ENCODE measurements at places on chromosomes 7 and 10.

DNA sequence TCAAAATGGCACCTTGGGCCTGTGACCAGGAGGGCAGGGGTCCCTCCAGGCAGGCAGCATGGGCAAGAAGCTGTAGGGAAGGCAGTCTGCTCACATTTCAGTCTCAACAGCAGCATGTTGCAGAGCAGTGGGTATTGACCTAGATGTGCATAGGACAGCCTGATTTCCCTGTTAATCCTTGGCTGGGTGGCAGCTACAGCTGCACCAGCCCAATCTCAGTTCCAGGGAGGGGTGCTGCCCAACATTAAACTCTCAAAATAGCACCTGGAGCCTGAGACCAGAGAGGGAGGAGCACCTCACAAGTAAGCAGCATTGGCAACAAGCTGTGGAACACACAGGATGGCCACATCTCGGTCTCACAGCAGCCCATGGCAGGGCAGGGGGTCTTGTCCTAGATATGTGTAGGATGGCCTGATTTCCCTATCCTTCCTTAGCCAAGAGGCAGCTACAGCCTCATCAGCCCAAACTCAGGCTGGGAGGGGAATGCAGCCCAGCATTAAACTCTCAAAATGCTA is 10.3 kb downstream of the TMEM140 start:
- no peak for DNase-seq

DNA sequence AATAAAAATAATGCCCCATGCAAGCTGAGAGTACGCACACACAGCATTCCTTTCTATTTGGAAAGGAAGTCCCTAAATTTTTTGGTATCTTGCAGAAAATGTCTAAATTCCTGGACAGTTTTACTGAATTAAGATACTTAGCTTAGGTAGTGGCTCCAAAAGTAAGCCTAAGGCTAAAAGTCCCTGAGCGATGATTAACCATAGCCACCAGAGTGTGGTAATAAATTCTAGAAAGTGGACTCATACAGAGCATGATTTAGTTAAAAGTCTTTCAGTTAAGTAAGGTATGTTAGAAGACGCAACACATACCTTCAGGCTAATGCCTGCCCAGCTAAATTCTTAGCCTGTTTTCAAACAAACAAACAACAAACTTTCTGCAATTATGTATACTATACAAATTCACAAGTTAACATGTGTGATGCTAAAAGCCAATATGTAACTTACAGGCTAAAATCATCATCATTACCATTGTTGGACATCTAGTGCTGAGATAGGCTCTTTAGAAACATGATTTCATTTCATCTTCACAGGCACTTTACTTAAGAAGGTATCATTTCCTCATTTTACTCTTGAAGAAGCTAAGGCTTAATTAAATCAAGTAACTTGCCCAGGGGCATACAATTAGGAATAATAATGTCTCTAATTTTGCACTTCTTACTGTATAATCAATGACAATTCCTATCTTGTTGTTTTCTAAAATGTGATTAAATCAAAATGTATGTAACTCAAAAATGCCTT is 261.4 kb upstream of the YAE1 start:
- no peak for DNase-seq

DNA sequence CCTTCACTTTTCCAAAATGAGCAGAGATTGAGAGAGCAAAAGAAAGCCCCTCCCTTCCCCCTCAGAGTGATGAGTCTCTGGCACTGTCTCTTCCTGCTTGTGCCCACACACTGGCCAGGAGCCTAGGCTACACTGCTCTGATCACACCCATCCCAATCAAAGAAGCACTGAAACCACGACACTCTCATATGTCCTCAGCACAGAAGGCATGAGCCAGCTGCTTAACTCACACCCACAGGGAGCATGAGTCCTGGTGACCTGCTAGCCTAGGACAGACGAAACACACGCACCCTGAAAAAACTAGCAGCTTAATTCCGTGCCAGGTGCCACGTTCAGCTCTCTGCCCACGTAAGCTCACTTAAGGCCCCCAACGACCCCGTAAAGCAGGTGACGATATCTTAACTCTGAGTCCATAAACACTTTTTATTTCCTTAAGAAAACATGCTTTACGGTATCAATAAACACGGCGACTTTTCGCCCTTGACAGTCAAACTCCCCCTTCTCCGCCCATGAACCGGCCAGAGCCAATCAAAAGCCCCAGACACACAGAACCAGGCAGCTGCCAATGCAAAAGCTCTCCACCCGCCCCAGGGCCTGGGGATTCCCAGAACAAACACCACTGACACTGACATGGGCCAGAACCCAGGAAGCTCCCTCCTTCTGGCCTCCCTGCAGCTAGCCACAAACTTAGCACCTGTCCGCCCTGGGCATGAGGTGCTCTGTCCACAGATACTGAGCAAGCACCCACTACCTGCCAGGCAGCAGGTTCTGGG is 69.0 kb downstream of the TNRC18 start:
- no peak for DNase-seq

DNA sequence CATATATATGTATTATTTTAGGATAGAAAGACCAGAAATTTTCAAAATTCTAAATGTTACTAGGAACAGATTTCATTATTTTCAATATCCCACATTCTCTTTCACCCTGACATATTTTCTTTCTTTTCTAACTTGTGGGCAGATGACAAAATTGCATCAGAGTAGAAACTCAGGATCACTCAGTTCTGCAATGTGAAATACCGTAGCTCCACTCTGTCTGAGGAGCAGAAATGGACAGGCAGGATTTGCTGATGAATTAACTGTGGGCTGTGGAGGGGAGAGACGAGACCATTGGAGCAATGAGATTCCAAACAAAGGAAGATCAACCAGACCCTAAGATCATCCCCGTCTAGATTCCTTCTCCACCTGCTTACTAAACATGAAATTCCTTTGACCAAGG is 37.0 kb upstream of the SVOPL start:
- no peak for DNase-seq

- no peak for DNase-seq
Measured at GRCh38 chr10:19532411-19532810, 283.8 kb upstream of the PLXDC2 start.

GRCh38 chr10:1015688-1016087 is 10.0 kb downstream of the IDI2 start:
- DNase-seq = no peak

DNA sequence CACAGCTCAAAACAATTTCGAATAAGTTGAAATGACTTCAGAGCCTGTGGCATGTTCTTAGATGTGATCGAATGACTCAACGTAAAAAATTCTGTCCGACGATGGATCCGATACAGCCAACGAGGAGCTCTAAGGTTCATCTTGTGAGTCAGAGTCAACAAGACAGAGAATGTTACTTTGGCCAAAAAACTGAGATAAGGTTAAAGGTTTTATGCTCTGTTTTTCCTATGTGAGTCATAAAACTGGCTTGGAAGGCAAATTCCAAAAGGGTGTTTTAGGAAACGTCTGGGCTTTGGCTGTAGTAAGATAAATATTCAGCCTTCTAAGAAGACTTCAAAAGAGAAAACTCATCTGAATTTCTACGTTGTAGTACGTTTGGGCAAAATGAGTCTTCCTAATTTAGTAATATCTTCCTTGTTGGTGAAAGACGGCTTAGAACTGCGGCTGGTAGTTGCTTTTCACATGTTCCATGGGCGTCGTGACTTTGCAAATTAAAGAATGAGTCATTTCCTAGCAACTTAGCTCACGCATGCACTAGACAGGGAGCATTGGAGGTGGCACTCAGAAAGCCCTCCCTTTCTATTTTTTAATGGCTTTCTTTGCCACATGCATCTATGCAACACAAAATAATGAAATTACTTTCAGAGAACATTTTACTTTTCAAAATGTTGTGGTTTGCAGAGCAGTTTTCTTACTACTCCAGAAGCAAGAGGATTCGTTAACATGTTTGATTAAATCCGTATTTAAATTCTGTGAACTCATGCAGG is 28.2 kb downstream of the PFKP start:
- DNase-seq = no peak

- DNase-seq = no peak
Measured at GRCh38 chr7:21947056-21947455, 1.4 kb upstream of the CDCA7L start.

DNA sequence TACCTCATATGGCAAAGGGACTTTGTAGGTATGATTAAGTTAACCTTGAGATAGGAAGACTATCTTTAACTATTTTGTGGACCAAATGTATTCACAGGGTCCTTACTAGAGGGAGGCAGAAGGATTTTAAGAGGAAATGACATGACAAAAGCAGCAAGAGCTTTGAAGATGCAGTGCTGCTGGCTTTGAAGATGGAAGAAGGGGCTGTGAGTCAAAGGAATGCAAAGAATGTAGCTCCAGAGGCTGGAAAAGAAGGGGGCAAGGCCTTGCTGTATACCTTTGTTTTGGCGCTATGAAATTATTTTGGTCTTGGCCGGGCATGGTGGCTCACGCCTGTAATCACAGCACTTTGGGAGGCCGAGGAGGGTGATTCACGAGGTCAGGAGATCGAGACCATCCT is 3.2 kb upstream of the NRBF2 start:
- DNase-seq = no peak

DNA sequence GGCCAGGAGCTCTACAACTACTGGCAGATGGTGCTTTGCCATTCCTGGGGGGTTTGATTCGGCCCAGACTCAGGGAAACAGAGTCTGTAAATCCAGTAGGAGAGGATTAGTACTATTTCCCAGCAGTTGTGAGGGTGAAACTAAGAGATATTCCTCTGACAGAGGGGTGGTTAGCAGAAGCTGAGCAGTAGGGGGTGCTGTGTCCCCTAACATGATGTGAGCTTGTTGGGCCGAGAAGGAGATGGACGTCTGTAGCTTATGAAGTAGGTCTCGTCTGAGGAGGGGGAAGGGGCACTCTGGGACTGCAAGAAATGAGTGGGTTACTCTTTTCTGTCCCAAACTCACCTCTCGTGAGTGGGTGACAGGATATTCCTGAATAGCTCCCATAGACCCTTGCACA is 179.2 kb upstream of the MBL2 start:
- no peak for DNase-seq

- DNase-seq = no peak
Measured at GRCh38 chr7:157625973-157626742, 289.4 kb downstream of the DNAJB6 start.

DNA sequence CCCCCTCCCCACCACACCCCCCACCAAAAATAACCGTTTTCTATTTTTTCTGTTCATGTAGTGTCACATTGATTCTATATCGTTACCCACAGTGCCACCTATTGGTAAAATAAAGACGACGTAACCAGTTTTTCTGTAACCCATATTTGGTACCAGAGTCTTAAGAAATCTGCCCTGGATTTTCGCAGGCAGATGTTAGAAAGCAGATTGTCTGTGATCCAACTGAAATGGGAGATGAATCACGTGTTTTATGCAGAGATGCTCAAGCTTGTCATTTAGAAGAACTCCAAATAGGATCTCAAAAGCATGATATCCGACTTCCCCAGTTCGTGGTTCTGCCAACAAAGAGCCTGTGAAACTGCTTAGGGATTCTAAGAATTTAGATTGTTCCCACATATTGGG is 261.1 kb upstream of the CSTF2T start:
- no peak for DNase-seq

DNA sequence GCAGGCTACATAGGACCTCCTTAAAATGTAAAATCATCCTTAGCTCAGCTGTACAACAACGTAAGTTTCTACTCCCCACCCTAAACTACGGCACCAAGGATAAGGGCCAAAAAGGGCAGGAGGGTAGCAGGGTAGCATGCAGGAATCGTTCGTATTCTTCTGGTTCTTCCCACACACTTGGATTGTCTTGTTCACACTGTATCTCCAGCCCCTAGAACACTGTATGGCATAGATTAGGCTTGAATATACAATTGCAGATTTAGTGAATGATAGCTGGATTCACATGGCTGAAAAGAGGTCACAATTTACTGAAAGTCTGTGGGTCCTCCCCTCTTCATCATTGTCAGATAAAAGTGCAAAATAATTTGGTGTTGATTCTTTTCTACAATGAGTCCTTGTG is 28.2 kb upstream of the PRKAR2B start:
- no peak for DNase-seq

- no peak for DNase-seq
Measured at GRCh38 chr10:71644307-71645180, 75.0 kb downstream of the C10orf105 start.

DNA sequence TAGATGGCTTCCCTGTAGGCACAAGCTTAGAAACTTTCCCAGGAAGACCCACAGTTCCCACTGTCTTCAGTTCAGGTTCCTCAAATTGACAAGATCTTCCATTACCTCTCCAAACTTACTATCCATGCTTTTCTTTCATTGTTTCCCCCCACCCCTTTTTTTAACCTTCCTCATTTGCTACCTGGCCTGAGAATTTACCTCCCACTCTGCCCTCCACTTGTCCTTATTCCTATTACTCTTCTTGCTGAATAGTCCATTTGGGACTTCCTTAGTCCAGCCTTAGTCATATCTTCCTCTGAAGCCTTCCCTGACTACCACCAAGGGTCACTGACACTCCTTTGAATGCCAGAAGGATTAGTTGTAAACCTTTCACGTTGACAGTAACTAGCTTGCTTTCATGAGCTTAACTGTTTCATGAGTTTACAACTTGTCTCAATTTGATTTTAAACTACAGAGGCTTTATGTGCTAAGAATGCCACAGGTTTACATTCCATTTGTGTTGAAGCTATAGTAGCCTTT is 1.2 kb upstream of the CALU start:
- DNase-seq = peak; percentile 17

GRCh38 chr10:18290651-18291313 is 150.6 kb downstream of the CACNB2 start:
- no peak for DNase-seq

- no peak for DNase-seq
Measured at GRCh38 chr7:111987886-111988285, 218.3 kb downstream of the DOCK4 start.

DNA sequence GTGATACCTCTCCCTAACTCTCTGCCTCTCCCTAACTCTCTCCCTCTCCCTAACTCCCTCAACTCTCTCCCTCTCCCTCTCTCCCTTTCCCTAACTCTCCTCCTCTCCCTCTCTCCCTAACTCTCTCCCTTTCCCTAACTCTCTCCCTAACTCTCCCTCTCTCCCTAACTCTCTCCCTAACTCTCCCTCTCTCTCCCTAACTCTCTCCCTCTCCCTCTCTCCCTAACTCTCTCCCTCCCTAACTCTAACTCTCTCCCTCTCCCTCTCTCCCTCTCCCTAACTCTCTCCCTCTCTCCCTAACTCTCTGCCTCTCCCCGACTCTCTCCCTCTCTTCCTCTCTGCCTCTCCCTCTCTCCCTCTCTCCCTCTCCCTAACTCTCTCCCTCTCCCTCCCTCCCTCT is 2.0 kb upstream of the PTPRN2 start:
- no peak for DNase-seq

GRCh38 chr7:140060243-140060630 is 2.5 kb downstream of the PARP12 start:
- no peak for DNase-seq

- no peak for DNase-seq
Measured at GRCh38 chr10:110836706-110837105, 35.0 kb upstream of the PDCD4 start.

GRCh38 chr10:132878091-132878729 is 64.2 kb downstream of the CFAP46 start:
- DNase-seq = no peak

- no peak for DNase-seq
Measured at GRCh38 chr7:131219312-131220041, 108.2 kb upstream of the MKLN1 start.

- DNase-seq = no peak
Measured at GRCh38 chr7:106346167-106346677, 61.4 kb upstream of the NAMPT start.

- no peak for DNase-seq
Measured at GRCh38 chr10:124676416-124677062, 67.6 kb downstream of the FAM53B start.

- DNase-seq = no peak
Measured at GRCh38 chr7:132113536-132114371, 462.5 kb downstream of the PLXNA4 start.

GRCh38 chr10:69495666-69496065 is 44.4 kb downstream of the TSPAN15 start:
- DNase-seq = no peak
